Stimulated activated CD8-positive, alpha-beta memory T cell treated with anti-CD3 and anti-CD28 coated beads, Interleukin-2, amount 100 ng/mL, for 1 hour (primary cell): ENCODE measurements at places on chromosomes 4 and X.

DNA sequence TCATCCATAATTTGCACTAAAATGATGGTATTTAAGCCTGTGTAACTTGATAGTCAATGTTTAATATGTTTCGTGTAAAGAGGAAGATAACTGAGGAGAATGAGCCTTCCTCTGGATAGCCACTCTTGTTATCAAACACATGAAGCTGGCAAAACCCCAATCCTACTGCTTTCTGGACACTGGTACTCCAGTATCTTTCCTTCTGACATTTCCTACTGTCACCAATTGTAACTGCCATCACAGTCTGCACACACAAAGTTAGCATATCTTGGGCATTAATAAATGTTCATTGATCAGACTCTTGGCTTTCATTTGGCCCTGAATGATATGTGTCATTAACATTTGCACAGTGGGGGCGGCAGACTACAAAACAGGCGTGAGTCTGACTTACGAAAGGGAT lies 419.1 kb downstream of the TMA16 start:
- DNase-seq: no peak

DNA sequence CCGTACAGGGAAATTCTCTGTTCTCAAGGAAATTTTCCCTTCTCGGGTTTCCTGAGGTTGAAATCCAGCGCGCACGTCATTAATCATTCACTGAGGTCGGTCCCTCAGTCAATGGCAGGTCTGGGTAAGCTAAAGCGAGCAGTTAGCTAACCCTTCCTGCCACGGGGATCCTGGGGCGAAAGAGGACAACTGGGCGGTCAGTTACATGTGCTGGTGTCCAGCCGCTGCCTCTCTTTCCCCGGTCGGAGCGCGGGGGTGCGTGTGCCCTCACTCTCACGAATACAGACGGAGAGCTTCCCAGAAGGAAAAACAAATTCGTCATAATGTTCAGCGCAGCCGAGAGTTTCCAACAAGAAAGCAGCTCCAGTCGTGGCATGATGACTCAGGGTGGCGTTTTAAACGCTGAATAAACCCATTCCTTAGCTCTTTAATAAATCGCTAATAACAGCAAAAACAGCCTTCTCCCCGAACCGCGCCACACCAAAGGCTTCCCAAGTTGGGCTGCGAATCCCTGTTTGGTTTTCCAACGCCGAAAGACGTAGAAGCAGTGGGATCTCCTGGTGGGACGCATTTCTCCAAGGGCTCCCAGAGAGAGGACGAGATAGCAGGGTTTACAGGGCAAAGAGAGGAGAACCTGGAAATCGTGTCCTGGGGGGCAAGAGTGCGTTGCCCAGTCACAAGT lies 752 bp upstream of the FGF5 start:
- DNase-seq: no peak

DNA sequence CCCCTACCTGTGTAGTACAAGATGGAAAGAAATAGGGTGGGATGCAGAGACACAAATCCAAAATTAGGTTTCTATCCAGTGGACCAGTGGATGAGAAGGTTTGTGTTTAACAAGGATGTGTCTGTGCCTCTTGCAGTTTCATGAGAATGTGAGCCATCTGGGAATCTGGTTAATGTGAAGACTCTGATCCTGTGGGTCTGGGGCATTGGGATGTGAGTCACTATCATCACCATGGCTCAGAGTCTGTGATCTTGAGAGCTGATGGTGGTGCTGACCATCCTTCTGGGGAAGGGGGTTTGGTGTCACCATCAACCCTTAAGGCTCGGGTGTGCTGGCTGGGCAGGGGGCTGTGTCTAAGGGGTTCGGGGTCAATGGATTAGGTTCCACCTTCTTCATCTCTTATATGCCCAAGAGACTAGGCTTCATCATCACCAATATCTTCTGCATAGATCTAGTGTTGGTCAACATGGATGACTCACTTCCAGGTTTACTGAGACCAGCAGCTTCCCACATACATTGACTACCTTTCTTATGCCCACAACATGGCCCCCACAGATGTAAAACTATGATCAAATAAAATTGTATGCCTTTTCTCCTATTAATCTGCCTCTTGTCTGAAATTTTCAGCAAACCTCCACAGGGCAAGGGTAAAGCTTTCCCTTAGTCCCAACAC lies 65.7 kb upstream of the MID1 start:
- DNase-seq: no peak

GRCh38 chrX:31233941-31234496 lies 162.2 kb upstream of the FTHL17 start:
- DNase-seq: no peak

GRCh38 chrX:135484641-135485289 lies 35.7 kb upstream of the INTS6L start:
- no peak for DNase-seq

DNA sequence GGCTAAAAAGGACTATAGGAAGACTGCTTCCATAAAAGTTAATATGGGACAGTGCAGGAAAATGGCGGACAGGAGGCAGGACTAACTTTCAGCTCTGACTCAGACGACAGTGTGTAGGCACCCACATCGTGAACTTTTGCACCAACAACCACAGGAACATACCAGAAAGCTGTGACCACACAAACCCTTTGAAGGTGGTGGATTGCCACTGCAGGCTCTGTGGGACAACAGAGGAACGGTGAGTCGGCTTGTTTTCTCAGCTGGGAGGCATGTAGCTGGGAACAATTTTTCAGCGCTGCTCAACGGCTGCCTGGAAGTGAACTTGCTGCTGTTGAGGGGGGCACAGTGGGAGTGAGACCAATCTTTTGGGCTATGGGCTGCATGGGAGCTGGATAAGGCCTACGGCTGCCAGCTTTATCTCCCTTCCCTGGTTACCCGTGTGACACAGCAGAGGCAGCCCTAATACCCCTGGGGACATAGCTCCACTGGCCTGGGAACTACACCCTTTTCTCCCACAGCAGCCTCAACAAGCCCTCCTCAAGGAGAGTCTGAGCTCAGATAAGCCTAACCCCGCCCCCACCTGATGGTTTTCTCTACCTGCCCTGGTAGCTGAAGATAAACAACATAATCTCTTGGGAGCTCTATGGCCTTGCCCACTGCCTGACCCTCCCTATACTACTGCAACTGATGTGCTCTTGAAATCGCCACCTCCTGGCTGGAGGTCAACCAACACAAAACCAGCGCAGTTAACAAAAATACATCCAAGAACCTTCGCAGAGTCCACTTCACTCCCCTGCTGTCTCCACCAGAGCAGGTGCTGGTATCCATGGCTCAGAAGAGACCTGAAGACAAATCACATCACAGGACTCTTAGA lies 1537.0 kb downstream of the C4orf33 start:
- no peak for DNase-seq

- no peak for DNase-seq
Observed at GRCh38 chrX:12988797-12989196, 13.9 kb downstream of the TMSB4X start.

DNA sequence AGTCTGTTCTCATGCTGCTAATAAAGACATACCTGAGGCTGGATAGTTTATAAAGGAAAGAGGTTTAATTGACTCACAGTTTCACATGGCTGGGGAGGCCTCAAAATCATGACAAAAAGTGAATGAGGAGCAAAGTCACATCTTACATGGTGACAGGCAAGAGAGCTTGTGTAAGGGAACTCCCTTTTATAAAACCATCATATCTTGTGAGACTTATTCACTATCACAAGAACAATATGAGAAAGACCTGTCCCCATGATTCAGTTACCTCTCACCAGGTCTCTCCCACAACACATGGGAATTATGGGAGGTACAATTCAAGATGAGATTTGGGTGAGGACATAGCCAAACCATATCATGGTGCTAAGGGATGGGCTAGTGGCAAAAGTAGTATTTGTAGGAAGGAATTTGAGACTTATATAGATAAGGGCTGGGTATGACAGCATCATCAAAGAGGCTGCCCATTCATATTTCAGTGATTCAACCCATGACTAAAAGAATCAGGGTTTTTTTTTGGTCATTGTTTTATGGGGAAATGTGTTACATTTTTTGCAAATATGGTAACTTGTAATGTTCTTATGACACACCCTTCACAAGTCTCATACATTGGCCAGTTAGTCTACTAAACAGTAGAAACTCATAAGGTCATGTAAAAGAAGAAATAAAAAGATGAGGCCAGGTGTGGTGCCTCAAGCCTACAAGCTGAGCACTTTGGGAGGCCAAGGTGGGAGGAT lies 34.7 kb downstream of the NUP62CL start:
- no peak for DNase-seq

DNA sequence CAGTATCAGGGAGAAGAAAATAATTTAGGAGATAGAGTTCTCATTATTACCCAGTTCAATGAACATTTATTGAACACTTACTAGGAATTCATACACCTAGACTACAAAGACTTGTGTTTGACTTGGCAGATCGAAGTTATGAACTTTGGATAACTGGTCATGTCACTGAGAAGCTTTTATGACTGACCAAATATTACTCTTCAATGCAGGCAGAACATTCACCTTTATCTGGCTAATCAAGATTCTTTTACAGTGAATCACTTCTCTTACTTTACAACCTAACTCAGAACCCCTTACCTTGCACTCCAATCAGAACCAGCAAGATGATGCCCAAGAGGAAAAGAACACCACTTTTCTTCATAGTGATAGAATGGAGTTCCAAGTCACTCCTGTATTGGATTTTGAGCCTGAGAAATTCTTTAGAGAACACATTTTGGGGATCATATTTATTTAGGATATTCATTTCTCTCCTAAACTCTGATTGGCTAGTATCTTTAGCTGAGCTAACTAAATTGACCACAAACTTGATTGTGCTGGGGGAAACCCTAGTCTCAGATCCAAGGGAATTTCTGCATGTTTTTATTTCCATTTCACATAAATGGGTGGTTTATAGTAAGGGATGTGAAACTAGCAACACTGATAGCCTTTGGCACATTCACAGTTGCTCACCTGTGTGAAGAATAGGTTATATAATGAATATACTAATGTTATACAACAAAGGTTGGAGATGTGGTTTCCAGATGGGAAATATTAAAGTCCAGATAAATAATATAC lies at the start of gene CXCL9:
TSS of gene CXCL9 (minus strand) at position 421 of the 774 bp plus-strand sequence. CDS start at position 361, 60 bp downstream.
- DNase-seq: no peak

DNA sequence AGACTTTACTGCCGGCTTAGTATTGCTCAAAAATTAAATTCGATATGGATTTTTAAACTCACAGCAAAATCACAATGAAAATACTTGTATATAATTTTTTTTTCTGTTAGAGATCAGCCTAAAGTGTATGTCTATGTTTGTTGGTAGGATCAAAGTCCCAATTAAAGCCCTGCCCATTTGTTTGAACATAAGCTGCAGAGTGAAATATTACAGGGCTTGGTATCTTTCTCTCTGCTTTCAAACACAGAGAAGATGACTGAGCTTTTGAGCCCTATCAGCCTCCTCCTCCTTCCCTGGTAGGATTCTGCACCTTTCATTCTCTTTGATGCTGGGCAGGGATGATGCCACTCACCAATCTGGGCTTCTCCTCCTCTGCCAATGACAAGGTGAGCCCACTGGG lies 345.4 kb downstream of the PPP1R2C start:
- no peak for DNase-seq

- DNase-seq: no peak
Observed at GRCh38 chrX:118325453-118325852, 20.5 kb upstream of the WDR44 start.

- DNase-seq: no peak
Observed at GRCh38 chrX:78119521-78120227, 15.6 kb downstream of the PGK1 start.

- no peak for DNase-seq
Observed at GRCh38 chrX:41596596-41596995, 92.2 kb upstream of the GPR34 start.

DNA sequence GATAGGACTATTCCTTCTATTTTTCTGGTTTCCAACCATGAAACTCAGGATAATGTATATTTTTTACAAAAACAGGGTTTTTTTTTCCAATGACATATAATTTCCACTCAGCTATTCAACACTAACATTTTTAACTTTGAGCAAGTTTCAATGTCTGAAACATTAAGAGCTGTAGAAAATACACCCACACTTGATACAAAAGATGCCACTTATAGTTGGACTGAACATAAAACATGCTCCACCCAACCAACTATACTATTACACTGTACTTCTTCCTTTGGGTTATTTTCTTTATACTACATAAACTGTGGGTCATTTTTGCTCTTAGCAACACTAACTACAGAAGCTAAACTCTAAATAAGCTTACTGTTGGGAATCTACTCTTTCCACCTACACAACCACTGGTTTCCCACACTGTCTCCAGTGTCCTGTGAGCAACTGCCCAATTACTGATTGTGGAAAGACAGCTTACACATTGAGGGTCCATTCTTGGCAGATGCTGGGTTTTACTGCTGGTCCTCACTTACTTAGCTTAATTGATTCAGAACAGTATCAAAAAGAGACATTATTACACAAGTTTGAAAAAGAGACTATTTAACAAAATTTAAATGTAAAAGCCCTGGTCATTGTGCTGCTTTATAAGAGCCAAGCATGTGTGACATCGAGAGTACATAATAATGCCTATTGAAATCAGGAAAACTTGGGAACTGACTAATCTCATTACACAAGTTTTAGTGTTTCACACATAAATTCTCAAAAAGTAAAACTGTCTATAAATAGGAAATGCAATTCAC lies 6.3 kb downstream of the AMMECR1 start:
- DNase-seq: no peak

- DNase-seq: no peak
Observed at GRCh38 chr4:123783151-123783790, 386.7 kb downstream of the SPRY1 start.

- DNase-seq: no peak
Observed at GRCh38 chr4:138052806-138053632, 189.1 kb downstream of the SLC7A11 start.

GRCh38 chr4:48687313-48688051 lies 92.6 kb downstream of the FRYL start:
- DNase-seq: no peak

GRCh38 chr4:10369517-10369916 lies 87.7 kb downstream of the ZNF518B start:
- DNase-seq: no peak

DNA sequence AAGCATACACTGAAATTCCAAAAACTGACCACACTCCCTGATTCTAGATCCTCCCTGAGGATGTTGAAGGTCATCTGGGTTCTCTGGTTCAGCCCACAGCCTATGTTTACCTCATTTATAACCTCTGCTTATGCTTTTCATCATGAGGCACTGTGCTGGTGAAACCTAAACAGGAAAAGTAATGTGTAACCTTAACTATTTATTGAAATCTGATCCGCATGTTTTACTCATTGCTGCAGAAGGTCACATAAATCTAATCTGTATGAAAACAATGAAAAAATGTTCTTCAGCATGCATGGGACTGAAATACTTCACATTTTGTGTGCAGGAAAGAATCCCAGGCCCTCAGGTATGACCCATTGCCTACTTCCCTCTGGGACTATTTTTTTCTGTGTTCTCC lies 30.3 kb downstream of the UCHL1 start:
- DNase-seq: no peak
